SK-N-SH (cell line): ENCODE measurements at places on chromosomes 11 and 22.

DNA sequence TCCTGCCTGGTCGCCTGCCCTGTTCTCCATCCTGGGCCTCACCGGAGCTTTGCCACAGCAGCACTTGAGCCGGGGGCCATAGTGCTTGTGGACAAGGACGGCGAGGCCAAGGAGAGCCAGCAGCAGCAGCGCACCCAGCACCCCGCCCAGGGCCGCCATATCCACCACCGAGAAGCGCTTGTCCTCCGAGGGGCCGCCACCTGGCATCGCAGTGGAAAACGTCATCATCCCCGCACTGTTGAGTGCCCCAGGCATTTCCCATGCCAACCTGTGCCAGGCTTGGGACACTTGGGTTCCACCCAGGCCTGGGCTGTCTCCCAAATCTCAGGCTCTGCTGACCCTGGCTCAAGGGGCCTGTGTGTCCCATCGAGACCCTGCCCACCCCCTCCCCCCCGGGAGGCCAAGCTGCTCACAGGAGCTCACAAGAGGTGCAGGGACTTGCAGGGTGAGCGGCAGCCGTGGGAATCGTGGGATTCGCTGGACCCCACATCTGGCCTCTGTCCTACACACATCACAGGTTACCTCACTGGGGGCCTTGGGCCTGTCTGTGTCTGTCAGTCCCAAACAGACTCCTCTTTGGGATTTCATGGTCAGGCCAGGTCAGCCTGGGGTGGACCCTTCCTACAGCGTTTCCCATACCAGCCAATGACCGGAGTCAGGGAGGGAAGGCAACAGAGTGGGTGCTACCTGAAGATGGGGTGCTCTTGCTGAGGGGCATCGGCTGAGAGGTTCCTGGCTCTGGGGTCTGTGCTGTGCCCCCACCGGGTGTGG is 2.3 kb upstream of the IRF7 start:
- no peak for DNase-seq

GRCh38 chr11:83643115-83643514 is 356.9 kb upstream of the CCDC90B start:
- DNase-seq = no peak

- DNase-seq = peak; percentile 82
Measured at GRCh38 chr11:68146704-68147474, 25.7 kb upstream of the CHKA start.

- DNase-seq = no peak
Measured at GRCh38 chr22:18145676-18146388, 4.1 kb upstream of the USP18 start.

DNA sequence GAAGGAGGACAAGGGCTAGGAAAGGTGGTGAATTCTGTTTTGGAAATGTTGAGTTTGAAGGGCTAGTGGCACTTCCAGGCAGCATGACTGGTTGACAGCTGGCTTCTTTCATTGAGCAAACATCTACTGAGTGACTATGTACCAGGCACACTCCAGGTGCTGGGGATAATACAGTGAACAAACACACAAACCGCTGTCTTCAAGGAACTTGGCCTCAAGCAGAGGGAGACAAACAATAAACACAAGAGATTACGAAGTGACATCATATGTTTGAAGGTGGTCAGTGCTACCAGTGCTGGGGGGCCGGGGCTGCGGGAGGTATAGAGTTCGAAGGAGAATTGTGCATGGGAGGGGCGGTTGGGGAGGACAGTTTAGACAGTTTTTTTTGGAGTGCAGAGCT is 197.0 kb upstream of the SORL1-AS1 start:
- DNase-seq = no peak

- no peak for DNase-seq
Measured at GRCh38 chr22:47192651-47193437, 430.4 kb downstream of the TBC1D22A start.

DNA sequence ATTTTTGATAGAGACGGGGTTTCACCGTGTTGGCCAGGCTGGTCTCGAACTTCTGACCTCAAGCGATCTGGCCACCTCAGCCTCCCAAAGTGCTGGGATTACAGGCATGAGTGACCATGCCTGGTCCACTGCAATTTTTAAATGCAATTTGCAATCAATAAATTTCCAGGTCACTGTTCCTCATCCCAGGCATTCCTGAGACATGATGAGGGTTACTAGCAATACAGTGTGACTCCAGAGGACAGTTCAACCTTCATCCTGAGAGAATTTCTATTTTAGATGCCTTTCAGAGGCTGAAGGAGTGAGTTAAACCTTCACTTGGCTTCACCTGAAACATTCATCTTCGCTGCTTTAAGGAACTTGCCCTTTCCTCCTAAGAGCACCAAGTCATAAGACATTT is 9.7 kb upstream of the UBASH3B start:
- no peak for DNase-seq

DNA sequence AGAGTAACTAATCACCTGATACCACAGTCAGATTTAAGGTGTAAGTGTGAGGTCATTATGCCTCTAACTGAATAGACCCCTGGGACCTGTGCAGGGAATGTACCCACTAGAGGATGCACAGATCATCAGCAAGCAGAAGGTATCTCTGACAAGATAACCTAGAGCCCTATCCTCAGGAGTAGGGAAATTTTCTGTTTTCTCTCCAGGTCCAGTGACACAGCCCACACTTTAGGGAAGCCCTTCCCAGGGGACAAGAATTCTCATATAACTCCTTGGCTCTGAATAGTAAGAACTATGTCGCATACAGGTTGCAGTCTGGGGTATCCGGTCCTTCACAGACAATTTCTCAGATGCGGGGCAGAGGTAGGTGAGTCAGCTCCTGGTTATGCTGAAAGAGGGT is at the start of gene OR52E5:
TSS of gene OR52E5 (plus strand) at position 301 of the 400 bp plus-strand sequence. CDS start 7,569 bp downstream, outside the sequence.
- DNase-seq = no peak

DNA sequence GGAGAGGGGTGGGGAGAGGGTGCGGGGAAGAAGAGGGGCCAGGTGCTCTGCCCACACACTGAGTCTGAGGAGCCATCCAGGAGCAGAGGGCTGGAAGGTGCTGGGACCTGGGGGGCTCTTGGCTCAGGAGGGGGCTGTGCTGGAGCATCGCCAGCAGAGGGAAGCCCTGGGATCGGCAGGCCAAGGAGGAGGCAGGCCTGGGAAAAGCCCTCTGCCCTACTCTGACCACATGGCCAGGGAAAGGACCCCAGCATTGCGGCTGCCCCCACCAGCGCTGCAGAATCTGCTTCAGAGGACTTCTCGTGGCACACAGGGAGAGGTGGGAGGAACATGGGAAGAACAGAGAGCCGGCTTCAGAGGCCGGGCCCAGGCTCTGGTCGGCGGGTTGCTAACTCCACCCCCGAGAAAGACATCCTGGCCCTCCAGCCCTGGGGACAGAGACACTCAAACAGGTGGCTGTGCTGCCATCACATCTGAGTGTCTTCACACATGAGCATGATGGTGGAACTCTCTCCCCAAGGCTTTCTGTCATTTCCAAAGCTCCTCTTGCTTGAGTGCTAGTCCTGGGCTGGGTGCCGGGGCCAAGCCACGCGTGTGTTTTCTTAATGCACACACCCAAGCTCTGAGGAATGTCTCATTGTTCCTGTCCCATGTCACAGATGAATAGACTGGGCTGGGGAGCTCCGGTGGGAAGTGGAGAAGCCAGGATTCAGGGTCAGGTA is 1378.0 kb downstream of the BRD1 start:
- no peak for DNase-seq

GRCh38 chr22:41782316-41782715 is 18.2 kb upstream of the CCDC134 start:
- DNase-seq = no peak

DNA sequence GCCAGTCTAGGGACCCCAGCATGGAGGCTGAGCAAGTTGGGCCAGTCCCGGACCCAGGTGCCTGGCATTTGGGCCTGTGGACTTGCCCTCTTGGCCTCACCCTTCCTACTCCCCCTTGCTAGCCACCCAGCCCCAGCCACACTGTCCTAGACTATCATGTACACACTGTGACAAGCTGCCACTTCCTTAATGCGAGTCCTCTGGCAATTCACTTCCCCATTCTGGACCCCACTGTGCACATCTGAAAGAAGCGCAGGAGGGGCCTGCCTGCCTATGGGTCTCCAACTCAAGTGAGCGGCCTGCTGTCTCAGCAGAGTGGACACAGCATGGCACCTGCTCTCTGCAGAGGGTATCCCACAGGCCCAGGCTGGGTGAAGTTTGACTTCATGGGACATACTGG is 68.5 kb upstream of the LMO1 start:
- DNase-seq = no peak

DNA sequence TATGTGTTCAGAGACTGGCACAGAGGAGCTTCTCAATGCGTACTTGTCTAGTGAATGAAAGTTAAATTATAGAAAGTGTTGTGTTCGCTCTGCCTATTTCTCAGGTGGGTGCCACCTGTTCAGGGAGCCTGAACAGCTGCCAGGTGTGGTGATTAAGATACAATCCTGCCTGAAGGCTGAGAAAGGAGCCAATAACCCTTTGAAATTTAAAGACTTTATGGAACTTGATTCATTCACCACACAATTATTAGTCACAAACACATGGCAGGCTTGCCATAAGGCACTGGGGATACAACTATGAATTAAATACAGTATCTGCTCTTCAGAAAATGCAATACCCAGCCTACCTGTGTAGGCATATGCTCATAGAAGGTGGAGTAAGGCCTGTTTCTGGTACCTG is 92.9 kb upstream of the AMOTL1 start:
- no peak for DNase-seq

DNA sequence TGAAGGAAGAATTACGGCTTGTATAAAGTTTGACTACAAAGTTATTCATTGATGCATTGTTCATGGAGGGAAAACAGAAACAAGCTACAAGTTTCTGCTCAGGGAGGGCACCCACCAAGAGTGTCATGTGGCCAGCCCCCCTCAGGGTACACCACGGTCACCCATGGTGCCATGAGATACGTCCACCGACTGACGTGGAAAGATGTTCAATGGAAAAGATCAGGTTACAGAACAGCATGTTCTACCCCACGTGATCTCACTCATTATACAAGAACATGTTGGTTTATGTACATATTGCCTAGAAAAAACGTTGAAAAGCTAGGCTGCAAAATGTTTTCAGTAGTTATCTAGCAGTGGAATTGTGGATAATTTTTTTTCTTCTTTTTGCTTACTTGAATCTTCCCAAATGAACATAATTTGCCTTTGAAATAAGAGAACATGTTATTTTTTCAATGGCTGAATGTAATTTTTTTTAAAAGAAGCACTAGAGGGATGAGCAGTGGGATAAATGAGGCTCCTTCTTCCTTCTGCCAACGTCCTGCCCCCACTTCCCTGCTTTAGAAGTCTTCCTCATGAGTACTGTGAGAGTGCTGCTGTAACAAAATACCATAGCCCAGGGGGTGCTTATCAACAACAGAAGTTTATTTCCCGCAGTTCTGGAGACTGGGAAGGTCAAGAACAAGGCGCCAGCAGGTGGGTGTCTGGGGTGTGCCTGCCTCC is 22.5 kb downstream of the RCN1 start:
- DNase-seq = no peak

DNA sequence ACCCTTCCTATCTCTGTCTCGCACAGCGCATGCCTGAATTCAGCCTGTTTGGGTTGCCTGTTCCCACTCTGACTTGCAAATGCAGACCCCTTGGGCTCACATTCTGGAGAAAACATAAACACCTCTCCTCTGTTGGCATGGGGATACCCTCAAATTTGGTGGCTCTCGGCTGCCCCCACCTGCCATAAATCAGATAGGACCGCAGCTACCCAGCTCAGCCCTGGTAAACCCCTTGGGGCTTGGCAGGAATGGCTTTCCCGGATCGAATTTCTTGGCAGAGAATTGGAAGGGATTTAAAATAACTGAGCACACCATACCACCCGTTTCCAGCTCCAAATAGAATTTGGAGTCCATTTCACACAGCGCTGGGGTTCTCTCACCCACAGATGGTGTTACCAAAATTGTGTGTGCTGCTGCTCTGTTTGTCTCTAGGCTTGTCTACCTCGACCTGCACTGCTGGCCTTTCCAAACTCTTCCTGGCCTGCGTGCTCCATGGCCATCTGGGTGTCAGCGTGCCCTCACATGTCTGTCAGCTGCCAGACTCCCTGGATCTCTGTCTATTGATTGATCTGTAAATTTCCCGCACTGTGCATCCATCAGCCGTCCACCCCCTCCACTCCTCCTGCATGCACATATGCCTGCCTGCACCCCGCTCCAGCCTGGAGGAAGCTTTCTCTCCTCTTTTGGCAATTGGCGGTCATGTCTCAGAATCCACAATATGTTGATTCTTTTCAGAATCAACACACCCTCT is 134.0 kb downstream of the NTM start:
- peak; percentile 65 for DNase-seq

DNA sequence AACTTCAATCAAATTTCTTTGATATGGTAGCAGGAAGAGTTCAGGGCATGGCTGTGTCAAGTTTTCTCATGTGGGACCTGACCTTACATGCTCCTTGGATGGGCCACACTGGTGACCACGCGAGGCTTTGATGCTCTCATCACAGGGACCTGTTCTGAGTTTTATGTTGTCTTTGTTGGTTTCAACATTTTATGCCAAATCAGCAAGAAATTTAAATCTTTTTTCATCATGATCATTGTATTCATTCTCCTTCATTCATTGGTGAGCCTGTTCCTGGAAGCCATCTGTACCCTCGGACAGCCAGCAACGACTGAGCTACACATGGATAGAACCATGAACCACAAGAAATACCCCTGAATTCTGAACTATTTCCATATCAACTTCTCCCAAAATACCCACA is 10.5 kb upstream of the NFAM1 start:
- no peak for DNase-seq

GRCh38 chr11:83914995-83915394 is 628.8 kb upstream of the CCDC90B start:
- DNase-seq = no peak

DNA sequence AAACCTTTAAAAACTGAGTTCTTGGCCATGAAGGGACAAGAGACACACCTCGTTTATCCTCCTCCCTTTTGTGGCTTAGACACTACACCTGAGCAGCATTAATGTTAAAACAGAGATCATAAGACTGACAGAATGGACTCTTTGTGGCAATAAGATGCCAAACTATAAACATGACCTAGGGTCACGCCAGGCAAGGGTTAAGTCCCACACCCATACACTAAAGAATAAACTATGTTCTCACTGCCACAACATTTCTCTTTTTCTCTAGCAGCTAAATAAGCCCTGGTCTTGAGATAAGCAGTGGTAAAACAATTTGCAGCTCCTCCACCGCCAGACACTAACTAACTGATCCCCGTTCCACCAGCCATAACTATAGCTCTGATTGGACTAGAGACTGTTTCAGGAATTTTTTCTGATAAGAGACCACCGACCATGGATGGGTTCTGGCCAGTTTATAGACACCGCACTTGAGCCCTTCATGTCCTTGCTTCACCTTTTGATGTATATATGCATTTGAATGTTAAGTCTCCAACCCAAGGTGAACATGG is 4.9 kb upstream of the SLCO2B1 start:
- no peak for DNase-seq

DNA sequence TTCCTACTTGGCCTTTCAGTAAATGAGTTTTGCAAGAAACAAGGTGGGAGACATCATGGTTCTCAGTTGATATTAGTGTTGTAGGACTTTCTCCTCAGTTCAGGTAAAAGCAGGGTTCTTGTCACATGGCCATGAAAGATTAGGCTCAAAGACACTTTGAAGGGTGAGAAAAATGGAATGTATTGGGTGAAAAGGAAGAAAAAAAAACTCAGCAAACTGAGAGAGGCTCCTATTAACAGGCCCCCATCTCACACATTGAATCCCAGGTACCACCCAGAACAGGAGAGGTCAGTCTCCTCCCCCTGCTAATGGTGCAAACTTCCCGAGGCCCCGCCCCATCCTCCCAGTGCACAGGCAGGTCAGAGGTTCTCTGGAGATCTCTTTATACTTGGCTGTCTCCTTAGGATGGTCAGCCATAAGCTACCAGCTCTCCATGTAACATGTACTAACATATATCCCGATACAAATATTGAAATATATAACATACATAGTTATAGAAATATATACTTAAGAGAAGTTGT is 62.2 kb downstream of the MICAL2 start:
- DNase-seq = no peak

- peak; percentile 10 for DNase-seq
Measured at GRCh38 chr11:18669711-18670110, 28.9 kb upstream of the TMEM86A start.
